Stimulated activated CD4-positive, alpha-beta T cell treated with anti-CD3 and anti-CD28 coated beads, Interleukin-12 subunit alpha, Interleukin-12 subunit beta, amount 100 ng/mL, for 4 hours (primary cell): ENCODE measurements at places on chromosomes 7 and 10.

- no peak for DNase-seq
Measured at GRCh38 chr7:97187067-97187466, 69.6 kb downstream of the SDHAF3 start.

DNA sequence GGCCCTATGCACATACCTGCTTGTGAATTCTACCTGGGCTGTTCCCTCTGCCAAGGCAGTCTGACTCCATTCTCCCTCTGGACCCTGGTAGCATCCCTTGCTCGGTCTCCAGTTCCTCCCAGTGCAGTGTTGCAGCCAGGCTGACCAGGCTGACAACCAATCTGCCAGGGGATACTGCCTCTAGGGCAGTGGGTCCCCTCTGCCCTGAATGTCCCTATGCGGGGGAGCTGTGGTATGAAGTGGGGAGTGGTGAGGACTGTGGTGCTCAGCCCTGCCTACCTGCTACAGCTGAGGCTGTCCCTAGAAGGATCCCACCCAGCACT is 48.0 kb upstream of the CAMK2B start:
- DNase-seq = no peak

- DNase-seq = no peak
Measured at GRCh38 chr10:127470911-127471310, 78.2 kb upstream of the NPS start.

DNA sequence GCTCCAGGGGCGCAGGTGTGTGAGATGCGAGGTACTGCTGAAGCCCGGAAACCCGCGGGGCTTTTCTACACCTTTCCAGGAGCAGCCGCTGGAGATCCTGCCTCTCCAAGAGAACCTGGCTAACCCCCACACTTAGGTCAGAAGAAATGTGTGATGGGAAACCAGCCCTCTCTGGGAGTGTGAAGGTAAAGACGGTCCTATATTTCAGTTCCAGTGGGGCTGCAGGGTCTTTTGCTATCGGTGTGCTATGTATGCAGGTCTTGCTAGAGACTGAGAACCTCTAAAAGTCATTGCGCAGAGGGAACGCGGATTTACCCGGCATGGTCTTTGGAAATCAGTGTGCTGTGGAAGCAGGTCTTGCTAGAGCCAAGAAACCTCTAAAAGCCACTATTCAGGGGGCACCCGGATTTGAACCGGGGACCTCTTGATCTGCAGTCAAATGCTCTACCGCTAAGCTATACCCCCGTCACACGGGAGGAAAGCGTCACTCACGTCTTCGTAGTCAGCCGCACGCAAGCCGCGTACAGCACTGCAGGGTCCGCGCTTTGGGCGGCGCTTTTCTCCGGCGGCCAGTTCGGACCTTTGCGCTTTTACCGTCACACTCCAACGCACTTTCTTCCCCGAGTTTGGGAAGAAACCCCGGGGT is 46.0 kb downstream of the ZNF777 start:
- DNase-seq = peak; percentile 62

DNA sequence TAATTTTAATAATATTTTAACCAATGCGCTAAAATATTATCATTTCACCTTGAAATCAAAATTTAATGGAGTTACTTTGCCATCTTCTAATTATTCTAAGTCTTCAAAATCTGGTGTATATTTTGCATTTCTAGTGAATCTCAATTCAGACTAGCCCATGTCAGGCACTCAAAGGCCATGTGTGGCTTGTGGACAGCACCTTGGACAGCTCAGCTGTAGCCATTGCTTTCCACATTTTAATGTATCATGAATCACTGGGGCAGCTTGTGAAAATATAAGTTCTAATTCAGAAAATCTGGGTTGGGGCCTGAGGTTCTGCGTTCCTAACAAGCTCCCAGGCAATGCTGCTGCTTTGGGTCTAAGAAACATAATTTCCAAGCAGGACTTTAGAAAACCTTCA is 57.2 kb downstream of the MGAM2 start:
- DNase-seq = no peak

GRCh38 chr10:46255801-46256747 is 30.7 kb upstream of the ANTXRL start:
- peak; percentile 62 for DNase-seq

DNA sequence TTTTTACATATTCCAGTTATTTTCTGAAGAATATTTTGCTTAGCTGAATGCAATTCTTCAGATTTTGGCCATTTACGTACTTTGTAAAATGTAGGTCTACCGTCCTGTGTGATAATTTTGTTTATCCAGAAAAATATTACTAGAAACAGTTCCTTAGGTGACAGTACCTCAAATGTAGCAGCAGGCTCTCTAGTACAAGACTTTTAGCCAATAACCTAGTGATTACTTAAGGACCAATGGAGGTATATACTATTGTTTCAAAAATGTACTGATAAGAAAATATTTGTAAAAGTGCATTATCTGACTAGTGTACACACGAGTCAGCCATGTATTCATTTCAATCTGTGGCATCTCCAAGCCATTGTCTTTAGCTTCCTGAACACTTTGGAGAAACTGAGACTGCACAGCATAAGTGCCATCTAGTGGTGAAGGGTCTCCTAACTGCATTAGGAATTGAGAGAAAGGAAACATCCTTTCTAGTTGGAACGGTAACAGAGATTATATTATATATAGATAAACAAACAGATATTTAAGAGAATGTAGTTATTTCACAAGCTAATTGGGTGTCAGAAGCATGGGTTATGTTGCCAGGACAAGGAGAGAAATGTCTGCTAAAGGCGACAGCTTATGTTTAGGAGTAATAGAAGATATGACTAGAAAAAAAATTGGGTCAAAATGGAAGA is 23.7 kb downstream of the RTKN2 start:
- DNase-seq = no peak

DNA sequence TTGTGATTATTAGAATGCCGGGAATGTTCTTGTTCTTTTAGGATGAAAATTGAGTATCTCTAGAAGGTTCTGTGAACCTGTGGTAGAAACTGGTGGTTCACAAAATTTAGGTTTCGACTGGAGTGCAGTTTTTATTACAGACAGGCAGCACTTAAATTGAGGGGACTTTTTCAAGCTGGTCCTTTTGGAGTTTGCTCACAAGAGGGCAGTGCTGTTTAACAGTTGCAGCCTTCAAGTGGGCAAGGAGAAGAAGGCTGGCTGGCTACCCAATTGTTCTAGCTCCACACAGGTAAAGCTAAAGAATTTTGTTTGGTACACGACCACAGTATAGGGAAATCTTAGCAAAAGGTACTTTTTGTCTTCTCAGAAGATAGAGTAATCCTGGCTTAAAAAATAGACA is 233.6 kb downstream of the SNX13 start:
- DNase-seq = no peak

DNA sequence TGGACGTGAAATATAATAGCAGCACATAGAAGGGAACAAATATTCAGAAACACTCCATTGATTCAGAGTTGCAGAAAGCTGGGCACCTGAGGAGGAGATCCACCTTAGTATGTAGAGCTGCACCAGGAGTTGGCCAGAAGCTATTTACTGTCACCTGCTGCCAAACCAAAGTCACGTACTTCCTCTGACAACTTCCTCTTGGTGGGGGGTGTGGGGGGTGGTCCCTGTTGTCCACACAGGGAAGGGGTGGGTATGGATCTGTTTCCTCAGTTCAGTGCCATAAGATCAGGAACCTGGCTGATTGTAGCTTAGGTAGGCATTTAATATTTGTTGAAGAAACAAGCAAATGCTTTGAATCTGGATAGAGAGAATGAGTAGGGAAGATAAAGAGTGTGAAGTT is 264.6 kb downstream of the FRMD4A start:
- no peak for DNase-seq

GRCh38 chr10:91185239-91185875 is 35.1 kb upstream of the PCGF5 start:
- DNase-seq = no peak

DNA sequence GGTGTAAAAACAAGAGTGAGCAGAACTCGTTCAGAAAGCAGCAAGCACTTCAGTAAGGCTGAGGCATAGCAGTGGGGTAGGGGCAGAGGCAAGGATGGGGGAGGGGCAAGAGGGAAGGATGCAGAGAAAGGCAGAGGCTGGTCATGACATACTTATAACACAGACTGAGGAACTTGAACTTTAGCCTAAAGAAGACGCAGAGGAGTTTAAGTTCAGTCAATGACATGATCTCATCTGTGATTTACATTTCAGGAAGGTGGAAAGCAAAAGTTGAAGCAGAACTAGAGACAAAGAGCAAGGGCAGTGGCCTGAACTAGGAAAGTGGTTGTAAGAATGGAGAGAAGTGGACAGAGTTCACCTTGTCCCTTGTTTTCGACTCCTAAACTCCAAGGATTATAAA is 15.8 kb downstream of the MACC1 start:
- no peak for DNase-seq

DNA sequence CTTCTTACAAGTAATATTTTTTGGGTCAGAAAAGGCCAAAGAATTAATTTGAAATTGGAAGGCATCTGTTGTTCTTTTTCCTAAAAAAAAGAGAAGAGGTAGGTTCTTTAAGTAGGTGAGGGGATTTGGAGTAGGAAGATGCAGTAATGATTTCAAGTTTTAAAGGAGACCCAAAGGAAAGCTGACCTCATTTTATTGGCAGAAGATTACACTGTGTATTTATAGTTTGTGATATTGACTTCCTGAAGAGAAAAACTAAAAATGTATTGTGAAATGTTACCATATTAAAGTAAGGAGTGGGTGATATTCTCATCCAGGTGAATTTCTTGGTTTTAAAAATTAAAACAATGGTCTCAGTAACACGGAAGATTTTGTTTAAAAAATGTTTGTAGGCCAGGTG is 56.6 kb upstream of the CELF2 start:
- no peak for DNase-seq

- no peak for DNase-seq
Measured at GRCh38 chr10:34670081-34670480, 145.0 kb downstream of the PARD3 start.

- no peak for DNase-seq
Measured at GRCh38 chr7:22723637-22724036, 3.4 kb upstream of the IL6 start.

GRCh38 chr10:100318207-100318606 is 11.8 kb downstream of the PKD2L1 start:
- no peak for DNase-seq

DNA sequence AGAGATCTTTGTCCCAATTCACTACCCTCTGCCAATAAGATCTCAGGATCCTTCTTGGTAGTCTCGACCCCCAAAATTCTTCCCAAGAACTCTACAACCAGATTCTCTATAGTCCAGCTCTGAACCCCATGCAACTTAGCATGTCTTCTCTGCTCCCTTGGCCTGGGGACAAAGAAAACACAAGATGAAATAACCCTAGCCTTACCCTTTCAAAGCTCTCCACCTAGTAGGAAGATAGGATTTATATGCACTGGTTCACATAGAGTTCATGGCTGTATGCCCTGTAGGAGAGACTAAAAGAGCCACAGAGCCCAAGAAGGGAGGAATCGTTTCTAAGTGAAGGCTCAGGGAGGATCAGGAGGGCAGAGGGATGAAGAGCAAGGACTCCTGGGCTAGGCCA is 96.1 kb downstream of the PPP1R3C start:
- no peak for DNase-seq

DNA sequence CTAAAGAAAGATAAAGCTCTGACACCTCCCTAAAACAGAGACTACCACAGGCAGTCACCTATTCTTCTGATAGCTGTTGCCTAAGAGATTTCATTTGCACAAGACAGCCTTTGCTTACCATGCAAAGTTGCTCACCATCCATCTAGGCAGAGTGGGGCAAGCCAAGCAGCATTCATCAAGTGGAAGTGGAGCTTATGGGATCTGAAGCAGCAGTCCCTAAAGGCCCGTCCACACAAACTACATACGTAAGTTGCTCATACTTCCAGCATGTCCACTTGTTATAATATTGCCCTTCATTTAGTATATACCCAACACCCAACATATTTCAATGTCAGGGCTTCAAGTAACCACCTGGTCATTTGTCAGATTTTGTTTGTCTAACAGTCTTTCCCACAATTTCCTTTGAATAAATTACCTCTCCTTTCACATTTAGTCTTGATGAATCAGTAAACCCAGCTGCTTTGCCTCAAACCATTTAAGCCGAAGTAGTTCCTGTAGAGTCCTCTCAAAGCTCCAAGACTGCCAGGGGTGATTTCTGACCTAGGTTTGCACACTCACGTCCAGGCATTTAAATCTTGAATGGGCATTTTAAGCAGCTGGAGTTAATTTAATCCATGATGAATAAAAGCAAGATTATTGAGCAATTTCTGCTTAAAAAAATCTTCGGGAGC is 67.9 kb downstream of the ATAD1 start:
- DNase-seq = no peak

DNA sequence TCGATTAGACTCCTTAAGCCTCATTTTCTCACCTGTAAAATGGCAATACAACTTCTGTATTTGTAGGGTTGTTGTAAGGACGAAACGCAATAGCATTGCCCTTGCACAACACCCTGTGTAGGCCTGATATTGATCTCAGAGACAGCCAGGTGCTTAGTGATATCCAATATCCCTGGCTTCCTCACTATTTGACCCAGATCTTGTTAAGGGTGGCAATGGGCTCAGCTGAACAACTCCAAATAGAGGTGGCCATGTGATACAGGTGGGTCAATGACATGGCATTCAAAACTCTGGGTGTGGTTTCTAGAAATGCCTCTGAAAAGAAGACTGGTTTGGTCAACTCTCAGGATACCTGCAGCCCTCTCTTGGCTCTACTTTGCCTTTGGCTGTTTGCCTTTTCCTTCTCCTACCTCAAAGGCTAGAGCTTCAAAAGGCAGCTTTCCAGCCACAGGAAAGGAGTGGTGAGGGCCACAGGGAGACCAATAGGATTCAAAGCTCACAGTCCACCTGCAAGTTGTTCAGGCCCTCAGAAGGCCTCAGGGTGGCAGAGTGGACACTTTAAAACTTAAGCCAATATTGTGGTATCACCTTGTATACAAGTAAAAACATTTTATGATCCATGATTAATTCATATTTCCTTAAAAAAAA is 14.9 kb upstream of the GATAD1 start:
- DNase-seq = no peak

DNA sequence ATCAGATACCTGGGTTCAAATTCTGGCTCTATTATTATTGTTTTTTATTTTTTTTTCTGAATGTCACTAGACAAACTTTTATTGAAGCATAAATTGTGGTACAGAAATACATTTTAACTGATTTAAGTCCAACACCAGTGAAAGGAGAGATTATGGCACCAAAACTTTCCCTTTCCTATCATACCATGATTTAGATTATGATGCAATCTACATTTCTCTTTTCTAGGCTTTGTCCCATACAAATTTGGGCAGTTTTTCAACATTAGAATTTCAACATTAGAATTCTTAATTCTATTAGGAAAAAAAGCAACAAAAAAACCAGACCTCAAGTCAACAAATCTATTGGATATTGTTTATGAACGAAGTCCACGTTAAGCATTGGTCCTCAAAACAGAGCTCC is 11.0 kb downstream of the AS3MT start:
- no peak for DNase-seq

DNA sequence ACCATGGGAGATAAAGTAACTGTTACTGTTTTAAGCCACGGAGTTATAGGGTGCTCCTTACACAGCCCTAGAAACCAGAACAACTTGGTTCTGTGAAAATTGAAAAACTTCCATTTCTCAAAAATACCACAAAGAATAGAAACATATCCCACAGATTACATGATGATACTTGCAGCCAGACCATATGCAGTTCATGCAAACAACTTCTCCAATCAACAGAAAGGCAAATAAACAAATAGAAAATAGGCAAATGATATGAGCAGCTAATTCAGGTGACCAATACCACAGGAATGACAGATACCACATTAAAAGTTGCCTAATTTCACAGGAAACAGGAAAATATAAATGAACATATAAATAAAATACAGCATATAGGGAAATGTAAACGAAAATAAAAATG is 297.5 kb downstream of the HTR7 start:
- DNase-seq = no peak
